NCI-H524 treated with DMSO at 0.1 percent for 48 hours (cell line): ENCODE measurements at places on chromosomes 2 and 18.

- DNase-seq: no peak
Measured at GRCh38 chr2:9388950-9389911, 34.1 kb downstream of the ITGB1BP1 start.

- peak; percentile 91 for DNase-seq
Measured at GRCh38 chr2:16948053-16948452, 282.4 kb upstream of the CYRIA start.

- no peak for DNase-seq
Measured at GRCh38 chr2:38130876-38131275, 54.9 kb upstream of the CYP1B1 start.

DNA sequence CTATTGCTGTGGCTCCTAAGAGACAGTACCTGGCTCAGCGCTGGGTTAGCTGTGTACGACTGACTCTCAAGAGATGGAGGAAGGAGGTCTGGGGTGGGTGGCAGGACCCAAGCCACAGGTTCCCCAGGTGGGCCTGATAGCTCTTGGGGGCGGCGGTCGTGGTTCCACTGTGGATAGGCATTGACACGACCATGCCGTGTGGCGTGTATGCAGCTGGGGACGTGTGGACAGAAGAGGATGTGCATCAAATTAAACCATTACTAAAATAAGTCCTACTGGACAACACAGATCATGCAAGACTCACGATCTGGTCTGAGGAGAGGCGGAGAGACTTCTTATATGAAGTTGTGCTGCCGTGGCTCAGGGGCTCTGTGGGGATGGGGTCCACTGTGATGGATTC lies 78.1 kb downstream of the EMILIN2 start:
- no peak for DNase-seq

DNA sequence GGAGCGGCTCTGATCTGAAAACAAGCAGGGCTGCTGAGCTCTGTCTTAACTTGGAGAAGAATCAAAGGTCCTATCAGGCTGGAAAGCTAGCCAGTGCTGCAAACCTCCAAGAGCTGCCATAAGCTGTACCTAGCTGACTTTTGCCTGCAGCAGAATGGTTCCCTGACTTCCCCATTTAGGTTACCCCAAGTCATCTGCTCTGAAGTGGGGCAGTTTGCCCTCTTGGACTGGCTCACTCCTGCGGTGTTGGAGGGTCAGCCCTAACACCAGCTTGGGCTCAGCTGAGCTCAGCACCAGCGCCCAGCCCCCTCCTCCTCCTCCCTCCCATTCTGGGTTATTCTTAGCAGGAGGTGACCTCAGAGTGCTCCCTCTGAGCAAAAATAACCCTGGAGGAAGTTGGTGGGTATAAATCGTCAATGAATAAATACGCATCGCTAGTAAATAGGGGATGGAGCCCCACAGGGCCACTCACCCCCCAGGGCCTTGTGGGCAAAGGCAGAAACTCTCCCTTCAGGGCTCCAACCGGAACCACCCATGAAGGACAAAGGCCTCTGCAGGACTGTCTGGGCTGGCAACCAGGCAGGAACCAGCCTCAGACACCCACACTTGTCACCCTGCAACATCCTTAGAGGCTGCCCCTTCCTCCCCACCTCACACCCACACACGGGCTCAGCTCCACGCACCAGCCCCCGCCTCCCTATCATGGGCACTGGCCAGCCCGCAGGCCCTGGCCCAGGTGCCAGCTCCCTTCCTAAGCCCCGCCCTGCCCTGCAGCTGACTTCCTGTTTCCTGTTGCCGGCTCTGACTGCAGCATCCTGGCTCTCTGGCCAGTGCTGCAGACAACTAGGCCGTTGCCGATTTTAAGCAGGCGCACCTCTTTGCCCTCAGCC lies 46.9 kb downstream of the DNMT3A start:
- no peak for DNase-seq

GRCh38 chr18:12231040-12231882 lies 22.9 kb upstream of the CIDEA start:
- DNase-seq: no peak

- no peak for DNase-seq
Measured at GRCh38 chr18:13635046-13635445, 91.3 kb downstream of the FAM210A start.

- DNase-seq: peak; percentile 47
Measured at GRCh38 chr2:9770308-9771100, 72.8 kb upstream of the TAF1B start.

- DNase-seq: no peak
Measured at GRCh38 chr2:28338046-28338817, 54.4 kb upstream of the FOSL2 start.

GRCh38 chr18:21331065-21331464 lies 89.0 kb downstream of the GREB1L start:
- DNase-seq: no peak

GRCh38 chr2:229930656-229931055 lies 8.4 kb downstream of the FBXO36 start:
- DNase-seq: peak; percentile 40

- no peak for DNase-seq
Measured at GRCh38 chr2:204339212-204339715, 206.0 kb upstream of the PARD3B start.
